NCI-H1105 treated with DMSO at 0.1 percent for 48 hours (cell line): ENCODE measurements at places on chromosomes 2 and 18.

DNA sequence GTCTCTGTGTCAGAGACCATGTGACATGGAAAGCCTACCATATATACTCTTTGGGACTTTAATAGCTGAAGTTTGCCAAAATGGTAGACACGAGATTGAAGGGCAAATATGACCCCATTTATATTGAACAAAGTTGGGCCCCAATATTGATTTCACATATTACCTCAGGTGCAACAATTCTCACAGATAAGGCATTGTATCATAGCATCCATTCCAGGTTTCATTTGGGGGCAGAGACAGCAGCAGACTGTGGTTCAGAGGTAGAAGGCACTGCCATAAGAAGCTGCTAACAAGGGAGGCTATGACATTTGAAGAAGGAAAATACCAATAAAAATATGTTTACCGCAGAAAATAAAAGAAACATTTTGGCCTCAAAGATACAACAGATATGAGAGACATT is 419.2 kb downstream of the LRRTM4 start:
- no peak for DNase-seq

GRCh38 chr2:196836440-196836839 is 27.3 kb upstream of the C2orf66 start:
- no peak for DNase-seq

DNA sequence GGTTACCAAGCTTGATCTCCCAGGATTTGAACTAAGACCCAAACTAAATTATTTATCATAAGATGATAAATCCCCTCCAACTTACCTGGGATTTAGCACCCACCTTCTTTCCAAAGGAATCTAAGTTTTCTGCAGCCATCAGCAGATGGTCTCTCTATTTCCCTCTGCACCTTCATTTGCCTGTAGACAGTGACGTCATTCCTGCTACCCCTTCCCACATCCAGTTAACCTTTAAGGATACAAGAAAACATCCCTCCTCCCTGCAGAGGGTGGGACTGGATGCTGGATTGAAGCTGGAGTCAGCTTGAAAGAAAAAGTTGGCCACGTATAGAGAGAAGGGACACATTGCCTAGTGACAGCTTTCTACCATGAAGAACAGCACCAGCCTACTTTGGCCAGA is 3.7 kb upstream of the DNER start:
- no peak for DNase-seq

- no peak for DNase-seq
Measured at GRCh38 chr2:136013955-136014354, 28.5 kb upstream of the DARS1 start.

DNA sequence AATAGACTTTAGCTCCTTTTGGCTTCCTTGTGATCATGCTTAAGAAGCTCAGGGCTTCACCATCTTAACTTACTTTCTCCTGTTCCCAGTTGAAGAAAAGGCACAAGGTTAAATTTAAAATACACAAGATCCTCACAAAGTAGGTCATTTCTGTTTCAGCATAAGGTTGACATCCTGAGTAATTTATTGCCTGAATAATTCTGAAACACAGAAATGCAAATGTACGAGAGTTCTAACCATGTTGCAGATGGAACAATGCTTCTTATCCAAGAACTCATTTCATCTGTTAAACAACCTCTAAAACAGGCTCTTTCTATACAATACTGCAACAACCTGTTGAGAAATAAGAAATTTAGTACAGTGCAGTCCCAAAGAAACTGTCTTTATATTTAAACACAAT is 395.2 kb downstream of the BCL11A start:
- no peak for DNase-seq

DNA sequence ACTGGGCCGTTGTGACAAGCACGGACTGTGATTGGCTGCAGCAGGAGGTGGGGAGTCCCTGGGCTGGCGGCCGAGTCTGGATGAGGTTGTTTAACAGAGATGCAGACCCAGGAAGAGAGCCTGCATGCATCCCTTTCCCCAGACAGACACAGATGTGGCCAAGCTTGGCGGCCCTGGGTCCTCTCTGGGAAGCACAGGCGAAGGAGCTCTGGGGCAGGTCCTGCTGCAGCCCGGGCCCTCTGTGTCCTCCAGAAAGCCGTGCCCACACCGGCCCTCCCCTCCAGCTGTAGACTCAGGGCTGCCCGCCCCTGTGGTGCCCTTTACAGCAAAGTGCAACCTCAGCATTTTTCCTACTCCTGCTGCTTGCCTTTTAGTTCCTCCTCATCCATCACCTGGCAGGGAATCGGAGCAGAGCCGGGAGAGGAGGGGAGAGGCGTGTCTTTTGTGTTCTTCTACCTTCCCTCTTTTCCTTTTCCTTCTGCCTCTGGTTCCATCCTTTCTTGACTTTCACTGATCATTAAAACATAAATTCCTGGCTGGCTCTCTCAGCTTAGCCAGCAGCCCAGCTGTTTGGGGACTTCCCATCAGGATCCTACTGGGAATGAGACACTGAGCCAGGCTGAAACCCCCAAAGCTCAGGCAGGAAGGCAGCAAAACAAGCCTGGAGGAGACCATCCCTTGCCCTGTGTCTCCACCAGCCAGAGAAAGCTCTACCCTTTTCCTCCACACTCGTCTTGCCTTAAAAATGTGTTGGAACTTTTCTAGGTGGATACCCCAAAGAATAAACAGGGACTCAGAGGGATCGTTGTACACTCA is 75.0 kb downstream of the CTIF start:
- no peak for DNase-seq

GRCh38 chr18:68847219-68847837 is 49.4 kb downstream of the CCDC102B start:
- DNase-seq: peak; percentile 54

- DNase-seq: no peak
Measured at GRCh38 chr18:12990641-12990966, 558 bp upstream of the CEP192 start.

DNA sequence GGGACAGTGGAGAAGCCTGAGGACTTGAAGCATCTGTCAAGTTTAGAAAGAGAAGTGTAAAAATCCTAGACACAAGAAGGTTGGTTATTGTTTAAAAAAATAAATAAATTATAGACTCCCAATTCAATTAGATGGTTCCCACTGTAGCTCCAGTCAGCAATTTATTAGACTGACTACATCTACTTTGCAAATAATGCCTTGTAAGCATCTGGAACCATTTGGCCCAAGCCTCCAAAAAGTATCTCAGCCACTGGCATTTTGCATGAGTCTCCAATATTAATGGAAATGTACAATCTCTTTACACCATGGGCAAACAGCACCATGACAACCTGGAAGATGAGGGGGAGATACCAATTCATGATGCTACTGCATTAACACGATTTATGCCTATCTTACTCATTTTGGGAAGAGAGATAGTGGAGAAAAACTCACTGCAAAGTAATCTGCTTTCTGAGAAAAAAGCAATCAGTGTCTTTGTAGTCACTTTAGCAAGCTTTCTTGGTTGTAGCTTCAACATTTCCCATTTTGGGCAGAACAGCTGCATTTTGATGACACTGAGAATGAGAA is 2.8 kb downstream of the NYAP2 start:
- DNase-seq: no peak
